Effector memory CD4-positive, alpha-beta T cell (primary cell): ENCODE measurements at places on chromosomes 4 and X.

DNA sequence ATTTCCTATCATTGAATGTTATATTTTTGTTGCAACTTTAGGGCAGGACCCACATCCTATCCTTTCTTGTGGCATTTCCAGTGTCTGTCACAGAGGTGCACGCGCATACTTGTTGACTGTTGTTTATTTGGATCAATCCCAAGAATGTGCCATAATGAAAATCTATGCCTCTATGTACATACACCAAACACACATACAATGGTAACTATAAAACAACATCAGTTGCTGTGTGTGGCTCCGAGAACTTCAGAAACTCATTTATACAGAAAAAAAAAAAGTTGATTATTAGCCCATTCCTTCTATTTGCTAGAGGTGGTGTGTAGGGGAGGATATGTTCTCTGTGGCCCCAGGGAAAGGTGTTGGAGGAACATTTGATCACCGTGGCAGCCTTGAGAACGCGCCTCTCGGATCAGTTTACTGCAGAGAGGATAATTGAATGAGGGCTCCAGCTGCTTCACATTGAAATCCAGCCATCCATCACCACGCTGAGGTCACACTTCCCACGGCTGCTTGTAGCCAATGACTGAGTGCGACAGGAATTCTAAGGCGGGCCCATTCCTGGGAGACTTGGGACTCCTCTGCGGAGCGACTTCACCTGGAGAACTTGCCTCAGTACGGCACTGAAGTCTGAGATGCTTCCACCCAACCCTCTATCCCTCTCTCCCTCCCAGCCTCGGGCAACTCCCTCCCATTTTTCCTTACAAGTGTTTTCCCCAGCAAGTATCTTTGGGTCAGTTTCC, 19.5 kb downstream of the SMPX start:
- DNase-seq: no peak

DNA sequence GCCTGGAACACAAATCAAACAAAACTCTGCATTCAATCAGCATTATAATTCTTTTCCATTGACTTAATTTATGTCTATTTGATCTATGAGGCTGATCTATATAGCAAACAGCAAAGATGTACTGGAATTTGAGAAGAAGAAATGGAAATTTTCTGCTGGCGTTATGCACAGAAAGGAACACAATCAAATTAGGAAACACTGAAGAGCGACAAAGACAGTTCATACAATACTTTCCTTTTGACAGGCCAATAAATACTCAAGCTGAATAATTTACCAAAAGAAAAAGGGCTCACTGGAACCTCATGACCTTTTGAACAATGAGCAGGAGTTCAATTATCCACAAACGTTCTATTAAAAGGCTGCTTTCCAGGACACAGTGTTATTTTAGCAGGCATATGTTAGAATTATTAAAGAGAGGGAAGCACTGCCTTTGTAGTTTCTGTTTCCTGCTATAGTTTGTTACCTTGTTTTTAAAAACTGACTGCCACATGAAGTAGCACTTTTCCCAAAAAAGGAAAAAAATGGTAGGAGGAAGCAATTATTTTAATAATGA, 8.1 kb downstream of the PDHA2 start:
- DNase-seq: no peak

- DNase-seq: no peak
Measured at GRCh38 chr4:94447754-94448411, 3.9 kb upstream of the PDLIM5 start.

- no peak for DNase-seq
Measured at GRCh38 chr4:108681321-108681809, 31.0 kb downstream of the OSTC start.

GRCh38 chrX:119784747-119785446, 6.5 kb downstream of the RPL39 start:
- peak; percentile 25 for DNase-seq

DNA sequence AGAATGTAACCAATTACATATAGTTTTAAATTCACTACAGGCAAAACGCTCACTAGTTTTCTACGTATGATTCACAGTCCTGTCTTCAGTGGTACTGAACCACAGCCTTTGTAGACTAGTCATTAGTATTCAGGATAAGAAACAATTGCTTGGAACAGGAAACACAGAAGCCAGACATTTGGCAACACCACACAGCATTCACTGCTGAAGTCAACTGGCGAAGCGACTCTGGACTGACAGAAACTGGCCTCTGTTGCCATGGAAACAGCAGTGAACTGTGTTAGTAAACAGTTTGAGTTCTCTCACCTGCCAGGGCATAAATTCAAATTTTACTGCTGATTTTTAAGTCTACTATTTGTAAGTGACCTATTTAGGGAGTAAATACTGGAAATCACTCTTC, 57.6 kb downstream of the MAPK10 start:
- DNase-seq: no peak

DNA sequence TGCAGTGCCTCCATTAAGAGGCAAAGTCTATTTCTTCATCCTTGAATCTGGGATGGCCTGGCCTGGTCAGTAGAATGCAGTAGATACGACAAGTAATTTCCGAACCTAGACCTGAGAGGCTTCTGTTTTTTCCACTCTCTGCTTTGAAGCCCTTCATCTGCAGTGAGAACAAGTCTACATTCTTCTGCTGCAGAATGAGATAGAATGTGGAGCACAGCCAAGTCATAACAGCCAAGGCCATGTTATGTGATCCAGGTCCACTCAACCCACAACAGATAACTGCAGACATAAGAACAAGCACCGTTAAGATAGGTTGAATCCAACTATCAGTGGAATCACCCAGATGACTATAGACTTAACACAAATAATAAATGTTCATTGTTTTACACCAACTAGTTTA, 1297.7 kb downstream of the C4orf33 start:
- no peak for DNase-seq

- no peak for DNase-seq
Measured at GRCh38 chrX:107712231-107713202, 63.1 kb downstream of the TSC22D3 start.

- DNase-seq: no peak
Measured at GRCh38 chr4:186900232-186900900, 176.7 kb upstream of the FAT1 start.

DNA sequence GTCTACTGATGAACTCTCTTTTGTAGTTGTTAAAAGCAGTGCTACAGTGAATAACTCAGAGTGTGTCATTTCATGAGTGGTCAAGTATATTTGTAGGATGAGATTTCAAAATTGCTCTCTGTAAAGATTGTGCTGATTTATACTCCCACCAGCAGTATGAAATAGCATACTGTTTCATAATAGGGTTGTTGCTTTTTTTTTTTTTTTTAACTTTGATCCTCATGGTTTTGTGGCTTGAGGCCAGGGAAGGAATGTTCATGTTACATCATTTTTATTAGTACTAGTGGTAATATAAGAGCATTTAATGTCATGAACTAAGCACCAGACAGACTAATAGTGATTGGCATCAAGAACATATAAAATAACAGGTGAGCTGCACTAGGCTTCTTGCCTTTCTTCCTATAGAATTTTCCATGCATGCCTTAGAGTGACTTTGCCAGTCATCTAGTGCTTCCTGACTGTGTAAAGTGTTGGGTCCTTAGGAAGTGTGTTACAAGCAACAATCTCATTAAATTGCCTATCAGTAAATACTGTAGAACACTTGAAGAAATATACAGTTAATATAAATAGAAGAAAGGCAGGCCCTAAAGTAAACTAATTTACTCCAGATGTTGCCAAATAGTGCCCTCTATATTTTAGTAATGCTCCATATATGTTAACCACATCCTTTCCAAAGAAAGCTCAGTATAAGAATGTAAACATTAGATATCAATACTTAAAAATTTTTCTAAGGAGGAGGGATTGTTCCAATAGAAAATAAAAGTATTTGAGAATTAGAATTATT, 38.6 kb upstream of the MSMO1 start:
- DNase-seq: no peak

- no peak for DNase-seq
Measured at GRCh38 chr4:131044368-131044767, 1948.4 kb downstream of the C4orf33 start.

DNA sequence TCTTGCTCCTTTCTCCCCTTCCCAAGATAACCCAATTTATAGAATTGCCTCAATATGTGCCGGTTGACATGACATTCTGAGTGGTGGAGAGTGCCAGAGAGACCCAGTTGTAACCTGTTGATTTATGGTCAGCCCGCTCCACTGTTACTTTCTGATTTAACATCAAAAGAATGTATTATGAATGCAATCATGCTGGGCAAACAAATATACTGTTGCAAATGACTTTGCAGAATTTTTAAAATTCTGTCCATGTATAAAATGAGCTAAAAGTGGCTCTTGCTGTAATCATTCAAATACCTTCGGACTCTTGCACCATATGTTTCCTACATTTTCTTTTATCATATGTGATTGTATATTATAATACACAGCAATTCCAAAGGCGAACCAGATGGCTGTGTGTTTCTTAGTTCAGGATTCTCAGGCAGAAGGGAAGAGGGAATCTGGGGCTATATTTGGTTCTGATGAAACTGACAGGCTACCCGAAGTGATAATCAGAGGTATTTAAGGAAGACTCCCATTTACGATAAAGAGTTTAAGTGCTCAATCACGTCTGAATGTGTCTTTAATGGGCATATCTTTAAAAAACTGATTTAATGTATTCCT, 131.7 kb downstream of the CLCN4 start:
- no peak for DNase-seq

DNA sequence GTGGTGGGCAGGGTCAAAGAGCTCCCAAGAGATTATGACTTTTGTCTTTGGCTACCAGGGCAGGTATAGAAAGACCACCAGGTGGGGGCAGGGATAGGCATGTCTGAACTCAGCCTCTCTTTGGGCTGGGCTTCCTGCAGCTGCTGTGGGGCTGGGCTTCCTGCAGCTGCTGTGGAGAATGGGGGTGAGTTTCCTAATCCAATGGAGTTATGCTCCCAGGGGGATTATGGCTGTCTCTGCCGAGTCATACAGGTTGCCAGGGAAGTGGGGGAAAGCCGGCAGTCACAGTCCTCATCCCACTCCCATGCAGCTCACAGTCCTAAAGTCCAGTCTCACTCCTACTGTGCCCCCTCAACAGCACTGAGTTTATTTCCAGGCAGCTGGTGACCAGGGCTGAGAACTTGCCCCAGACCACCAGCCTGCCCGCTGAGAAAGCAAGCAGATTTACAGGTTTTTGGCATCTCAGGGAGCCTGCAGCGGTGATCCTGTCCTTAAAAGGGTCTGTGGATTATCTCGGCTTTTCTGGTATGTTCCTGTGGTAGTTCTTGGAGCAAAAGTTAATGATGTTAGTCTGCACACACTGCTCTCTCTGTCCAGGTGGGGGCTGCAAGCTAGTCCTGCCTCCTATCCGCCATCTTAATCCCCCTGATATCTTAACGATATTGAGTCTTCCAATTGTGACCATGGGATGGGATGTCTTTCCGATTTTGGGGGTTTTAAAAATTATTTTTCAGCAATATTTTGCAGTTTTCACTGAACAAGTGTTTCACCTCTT, 133.4 kb downstream of the RTL9 start:
- no peak for DNase-seq

DNA sequence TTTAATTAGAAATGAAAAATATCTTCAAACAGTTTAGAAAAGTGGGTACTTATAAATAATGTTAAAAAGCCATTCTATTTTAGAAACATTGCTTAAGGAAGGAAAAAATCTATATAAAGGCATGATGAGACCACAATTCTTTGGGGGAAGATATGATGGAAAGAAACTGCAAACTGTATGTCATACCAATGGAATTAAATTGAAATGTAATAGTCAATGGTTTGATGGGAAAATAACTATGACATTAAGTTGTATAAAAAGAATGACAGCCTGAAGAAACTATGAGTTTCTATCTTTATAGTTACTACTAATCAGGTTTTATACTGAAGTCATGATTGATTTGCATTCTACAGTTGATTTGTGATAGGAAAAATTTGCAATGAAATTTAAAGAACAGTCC, 40.3 kb upstream of the CAMK2D start:
- DNase-seq: no peak

DNA sequence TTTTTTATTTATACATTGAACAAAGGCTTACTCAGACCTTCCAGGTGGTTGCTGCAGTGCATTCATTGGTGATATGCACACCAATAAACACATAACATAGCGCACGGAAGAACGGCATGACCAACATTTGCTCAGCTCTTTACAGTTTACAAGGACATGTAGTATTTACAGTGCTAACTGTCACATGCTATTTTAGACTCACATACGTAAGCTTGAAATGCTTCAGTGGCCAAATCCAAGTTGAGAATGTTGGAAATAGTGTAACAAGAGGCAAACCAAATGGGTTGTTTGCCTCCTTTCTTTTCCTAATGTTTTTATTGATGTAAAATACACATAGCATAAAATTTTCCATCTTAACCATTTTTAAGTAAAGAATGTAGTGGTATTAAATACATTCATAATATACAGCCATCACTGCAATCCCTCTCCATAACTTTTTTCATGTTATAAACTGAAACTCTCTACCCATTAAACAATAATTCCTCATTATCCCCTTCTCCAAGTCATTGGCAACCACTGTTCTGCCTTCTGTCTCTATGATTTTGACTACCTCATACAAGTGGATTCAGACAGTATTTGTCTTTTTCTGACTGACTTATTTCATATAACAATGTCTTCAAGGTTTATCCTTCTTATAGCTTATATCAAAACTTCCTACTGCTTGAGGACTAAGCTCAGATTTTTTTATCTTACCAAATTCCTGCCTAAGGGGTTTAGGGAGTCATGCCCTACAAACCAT, 1722.9 kb upstream of the AGA start:
- DNase-seq: no peak

- no peak for DNase-seq
Measured at GRCh38 chrX:104670051-104670450, 104.1 kb downstream of the IL1RAPL2 start.

DNA sequence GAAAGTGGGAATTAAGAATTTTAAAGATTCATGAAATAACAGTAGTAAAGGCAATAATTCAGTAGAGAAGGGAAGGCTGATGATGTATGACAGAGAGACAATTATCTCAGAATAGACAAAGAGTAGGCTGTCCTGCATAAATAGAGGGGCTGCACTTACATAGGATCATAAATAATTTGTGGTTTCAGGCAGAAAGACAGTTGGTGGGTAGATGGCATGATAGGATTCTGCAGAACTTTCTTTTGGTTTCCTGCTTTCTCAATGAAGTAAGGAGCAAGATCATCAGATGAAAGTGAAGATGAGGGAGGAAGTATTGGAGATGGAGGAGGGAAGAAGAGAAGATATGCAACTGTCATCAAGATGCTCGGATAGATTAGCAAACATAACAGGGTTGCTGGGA, 604.9 kb upstream of the ZFP42 start:
- DNase-seq: no peak

- no peak for DNase-seq
Measured at GRCh38 chr4:157315968-157316367, 95.4 kb downstream of the GRIA2 start.

- no peak for DNase-seq
Measured at GRCh38 chr4:132502096-132502552, 647.0 kb upstream of the PCDH10 start.

DNA sequence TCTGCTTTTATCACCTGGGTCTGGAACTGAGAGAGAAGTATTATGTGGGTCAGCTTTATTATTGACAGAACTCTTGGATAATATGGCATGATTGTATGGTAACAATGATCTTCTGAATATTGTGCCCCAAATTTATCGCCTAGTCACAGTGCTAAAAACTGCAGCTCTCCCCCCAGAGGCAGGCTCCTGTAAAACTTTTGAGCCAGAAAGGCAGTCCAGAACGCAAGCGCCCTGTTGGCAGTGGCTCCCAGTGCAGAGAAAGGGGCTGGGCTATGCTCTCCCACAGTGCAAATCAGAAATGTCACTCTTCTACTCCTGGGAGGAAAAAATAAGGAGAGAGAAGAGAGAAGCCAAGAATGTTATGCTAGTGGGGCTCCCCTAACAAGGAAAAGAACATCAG, 50.5 kb downstream of the HELT start:
- DNase-seq: no peak
